ENCODE measurements at places on chromosomes 16 and 17.
A peak's percentile ranks its signal among the peaks of the same experiment; 100 is the strongest.

- no peak for DNase-seq
These were observed 43.9 kb downstream of the MEAK7 start for GRCh38 chr16:84460406-84461028.

GRCh38 chr16:9159839-9160550, 68.6 kb downstream of the HAPSTR1 start:
- DNase-seq, result peak; percentile 63

DNA sequence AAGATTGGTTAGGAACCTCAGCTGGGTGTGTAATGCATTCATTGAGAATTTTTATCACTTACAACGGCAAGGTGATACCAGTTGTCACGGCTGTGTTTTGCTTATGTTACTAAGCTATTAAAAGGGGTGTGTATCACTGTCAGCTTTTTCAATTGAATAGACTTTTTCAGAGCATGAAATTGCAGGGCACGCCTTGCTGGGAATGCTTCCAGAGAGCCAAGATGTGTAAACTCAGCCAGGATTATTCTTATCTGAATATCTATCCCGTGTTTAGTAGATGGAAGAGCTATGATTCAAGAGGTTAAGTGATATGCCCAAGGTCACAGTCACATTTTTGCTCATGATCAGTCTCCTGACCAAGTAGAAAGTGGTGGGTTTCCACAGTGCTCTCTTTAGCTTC, 6.6 kb upstream of the TEKT3 start:
- no peak for DNase-seq

DNA sequence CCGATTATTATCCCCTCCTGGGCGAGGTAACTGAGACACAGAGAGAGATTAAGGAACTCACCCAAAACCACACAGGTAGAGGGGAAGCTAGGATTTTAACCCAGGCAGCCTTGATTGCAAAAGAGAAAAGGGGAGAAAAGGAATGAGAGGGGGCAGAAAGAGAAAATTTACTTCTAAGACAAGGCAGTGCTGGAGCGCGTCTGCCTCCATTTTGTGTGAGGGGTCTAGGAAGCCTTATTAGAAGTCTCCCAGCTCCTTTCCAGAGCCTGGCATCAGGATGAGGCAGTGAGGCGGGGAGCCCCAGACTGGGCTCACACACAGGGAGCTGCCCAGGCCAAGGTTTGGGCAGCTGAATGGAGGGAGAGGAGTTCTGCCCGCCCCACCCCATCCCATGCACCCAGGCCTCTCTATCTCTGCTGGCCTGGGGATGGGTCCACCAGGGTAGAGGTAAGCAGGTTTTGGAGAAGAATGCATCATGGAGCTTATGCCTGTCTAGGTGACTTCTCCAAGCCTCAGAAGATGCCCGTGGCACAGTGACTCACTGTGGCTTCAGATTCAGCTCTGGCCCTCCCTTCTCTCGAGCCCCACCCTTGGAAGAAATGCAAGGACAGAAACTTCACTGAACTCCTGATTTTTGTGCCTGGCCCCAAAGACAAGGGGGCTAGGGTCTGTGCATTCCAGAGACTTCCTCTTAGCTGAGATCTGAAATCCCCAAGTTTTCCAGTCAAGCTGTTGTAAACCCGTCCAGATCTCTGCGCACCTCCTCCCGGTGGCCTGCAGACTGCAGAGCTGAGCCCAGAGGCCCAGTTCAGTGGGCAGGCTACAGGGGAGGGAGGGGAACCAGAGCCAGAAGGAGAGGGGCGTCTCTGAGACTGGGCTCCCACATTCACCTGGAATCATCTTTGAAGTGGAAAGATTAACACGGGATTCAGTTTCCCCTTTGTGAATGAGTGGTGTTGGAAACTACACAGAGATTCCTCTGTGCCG, 95.1 kb upstream of the CDH5 start:
- no peak for DNase-seq

DNA sequence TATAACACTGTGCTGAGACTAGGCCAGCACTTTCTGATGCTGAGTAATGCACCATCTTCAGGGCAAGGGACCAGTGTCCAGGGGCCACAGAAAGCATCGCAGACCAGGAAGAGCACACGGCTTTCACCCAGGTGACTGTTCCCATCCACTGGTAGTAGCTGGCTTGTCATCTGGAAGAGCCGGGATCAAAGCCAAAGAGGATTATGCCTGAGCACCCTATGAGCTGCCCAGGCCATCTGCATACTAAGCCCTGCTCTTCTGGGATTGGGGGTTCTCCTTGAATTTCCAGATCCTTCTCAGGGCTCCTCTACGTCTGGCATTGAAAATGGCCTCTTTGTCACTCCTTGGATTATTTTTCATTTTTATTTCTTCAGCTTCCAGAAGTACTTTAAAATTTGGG, 140.7 kb downstream of the IRX3 start:
- DNase-seq, result no peak

- no peak for DNase-seq
These were observed 1.6 kb upstream of the TBX21 start for GRCh38 chr17:47731396-47731795.

DNA sequence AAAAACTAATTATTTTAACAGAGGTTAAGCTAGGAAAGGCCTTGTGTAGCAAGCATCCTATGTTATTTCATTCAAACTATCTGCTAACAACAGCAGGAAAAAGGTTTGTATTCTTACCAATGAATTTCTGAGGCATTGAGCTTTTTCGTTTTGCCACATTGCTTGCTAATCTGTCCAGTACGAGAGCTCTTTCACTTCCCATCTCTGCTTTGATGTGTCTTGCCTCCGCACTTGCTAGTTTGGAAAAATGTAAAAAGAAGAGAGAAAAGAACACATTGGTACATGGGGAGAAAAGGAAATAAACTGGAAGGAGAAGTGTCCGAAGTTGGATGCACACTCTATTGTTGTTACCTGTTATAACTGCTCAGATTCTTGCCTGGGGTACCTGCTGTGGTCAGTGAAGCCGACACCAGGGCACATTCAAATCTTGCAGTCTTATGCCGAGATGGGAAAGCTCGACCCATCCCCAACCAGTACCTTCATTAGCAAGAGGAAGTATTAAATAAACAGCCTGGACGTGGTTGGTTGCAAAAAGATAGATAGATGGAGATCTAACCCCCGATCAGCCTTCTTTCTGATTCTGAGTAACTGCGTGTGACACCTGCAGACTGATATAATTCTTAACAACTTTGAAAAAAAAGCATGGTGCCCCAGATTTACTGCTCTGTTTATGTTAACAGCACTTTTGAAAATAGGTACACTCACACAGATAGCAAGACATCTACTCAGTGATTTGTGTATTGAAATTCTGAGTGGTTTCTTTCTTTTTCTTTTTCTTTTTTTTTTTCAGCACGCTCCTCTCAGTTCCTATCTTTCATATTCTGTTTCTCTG, 40.0 kb downstream of the GRB7 start:
- peak; percentile 59 for DNase-seq

DNA sequence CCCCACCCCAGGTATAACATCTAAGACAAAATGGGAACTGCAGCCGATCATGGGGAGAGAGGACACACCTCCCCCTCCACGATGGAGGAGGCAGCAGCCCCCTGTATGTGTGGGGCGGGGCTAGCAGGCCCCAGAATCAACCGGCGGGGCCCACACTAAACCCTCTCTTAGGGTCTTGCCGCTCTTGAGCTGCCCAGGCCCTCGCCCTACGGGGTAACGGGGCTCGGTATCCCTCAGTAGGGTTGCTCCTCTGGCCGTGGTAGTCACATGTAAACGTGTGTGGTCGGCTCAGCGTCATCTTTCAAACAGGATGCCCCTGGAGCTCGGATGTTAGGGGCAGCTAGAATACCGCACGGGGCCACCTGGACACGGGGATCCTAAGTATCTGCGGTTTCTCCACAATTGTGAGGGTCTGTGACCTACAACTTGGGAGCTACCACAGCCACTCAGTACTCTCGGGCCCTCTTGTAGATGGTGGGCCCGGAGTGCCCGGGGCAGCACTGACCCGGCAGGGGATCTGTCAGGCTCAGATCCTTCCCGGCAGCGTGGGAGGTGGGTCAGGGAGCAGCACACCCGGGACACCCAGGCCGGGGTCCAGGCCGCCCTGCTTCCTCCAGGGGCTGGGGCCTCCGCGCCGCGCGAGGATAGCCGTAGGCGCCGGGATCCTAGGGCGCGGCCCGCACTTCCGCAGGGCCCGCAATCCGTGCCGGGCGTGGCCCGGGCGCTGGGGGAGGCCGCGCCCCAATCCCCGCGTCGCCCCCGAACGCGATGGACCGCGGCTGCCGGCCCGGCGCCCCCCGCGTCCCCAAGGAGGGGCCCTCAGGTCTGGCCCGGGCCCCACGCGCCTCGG, 781 bp downstream of the ARHGDIA start:
- DNase-seq, result peak; percentile 62

- no peak for DNase-seq
These were observed 1.9 kb downstream of the SLC13A2 start for GRCh38 chr17:28475151-28475900.

DNA sequence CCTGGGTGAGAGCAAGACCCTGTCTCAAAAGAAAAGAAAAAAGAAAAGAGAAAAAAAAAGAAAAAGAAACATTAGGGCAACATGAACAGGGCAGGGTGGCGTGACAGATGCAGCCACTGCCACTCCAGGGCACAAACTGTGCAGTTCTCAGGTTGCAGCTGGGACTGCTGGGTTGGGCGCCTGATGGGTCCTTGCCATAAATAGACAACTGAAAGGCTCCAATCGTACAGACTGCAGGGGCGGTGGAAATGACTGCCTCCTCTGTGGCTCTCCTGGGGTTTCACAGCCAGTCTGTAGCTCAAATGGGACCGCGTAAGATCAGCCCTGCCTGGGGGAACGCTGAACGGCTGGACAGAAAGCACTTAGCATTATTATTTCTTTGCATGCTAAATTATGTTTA, 130.7 kb downstream of the CPPED1 start:
- DNase-seq, result no peak

DNA sequence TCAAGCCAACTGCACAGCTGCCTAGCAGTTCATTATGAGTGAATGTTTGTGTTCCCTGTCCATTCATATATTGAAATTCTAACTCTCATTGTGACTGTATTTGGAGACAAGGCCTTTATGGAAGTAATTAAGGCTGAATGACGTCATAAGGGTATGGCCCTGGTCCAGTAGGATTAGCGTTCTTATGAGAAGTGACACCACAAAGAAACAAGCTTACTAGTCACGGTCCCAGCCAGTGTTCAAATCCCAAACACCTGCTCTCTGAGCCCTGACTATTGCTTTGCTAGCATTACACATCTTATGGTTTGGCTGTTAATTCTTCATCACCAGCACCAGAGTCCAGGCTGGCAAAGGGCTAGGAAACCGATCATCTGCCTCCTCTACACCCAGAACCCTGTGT, 2.2 kb downstream of the ZNF668 start:
- DNase-seq, result no peak

DNA sequence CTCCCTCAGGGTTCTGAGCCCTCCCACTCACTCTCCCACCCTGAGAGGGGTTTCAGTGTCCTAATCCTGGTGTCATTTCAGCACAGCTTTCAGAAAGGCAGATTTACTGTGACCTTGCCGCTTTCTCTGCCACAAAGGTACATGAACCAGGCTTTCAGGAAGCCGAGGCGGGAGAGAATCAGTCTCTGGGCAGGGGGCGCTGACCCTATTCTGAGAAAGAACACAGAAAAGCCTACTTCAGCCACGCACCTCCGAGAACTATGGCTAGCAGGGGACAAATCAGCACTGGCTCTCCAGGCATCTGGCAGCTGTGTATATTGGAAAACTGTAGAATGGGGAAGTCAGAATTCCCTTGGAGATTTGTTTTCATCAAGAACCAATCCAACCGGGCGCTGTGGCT, 57.7 kb upstream of the BCAR1 start:
- no peak for DNase-seq

GRCh38 chr17:75832652-75833400, 11.4 kb downstream of the UNC13D start:
- peak; percentile 51 for DNase-seq

DNA sequence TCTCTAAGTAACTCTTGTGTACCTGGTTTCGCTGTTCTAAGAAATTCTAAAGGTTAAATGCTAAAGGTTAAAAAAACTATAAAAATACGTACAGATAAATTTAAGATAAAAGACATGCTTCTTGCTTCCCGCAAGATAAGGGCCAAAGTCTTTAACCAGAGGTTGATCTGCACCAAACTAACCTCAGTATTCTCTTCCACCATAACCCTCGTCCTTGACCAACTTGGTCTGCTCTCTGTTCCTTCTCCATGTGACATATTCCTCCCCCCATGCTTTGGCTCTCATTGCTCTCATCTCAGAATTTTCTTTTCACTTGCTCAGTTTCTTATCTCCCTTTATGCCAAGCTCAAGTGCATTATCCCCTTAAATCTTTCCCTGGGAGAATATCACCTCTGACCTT, 330.5 kb upstream of the ZFHX3 start:
- DNase-seq, result no peak

DNA sequence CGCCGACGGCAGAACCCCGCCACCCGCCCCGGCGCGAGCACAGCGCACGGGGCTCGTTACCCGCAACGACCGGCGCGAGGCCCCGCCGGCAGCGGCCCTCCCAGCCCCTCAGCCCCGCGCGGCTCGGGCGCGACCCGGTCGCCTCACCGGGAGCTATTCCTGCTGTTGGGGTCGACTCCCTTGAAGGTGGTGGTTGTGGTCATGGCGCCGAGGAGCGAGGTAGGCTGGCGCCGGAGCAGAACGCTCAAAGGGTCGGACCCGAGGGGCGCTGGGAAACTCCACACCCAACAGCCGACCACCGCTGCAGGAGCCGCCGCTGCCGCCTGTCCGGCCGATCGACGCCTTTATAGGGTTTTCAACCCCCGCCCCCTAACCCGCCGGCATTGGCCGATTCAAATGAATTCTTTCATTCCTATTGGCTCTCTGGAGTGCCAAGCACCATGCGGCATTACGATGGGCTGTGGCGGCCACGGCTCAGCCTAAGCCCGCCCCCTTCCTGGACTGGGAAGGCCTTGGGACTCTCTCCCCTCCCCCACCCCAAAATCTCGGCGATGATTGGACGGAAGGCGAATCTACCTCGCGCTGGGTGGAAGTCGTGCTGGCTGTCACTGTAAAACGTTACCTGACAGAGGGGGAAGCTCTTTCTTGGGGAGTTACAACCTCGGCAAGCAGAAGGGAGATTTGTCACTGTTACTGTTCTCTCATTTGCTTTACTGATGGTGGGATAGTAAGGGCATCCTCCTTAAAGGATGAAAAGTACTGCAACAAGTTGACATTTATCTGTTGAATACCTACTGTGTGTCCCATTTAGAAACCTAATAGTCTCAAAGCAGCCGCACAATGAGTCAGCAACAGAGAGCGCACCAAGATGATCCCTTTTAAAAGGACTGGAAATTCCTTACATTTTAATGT, at the start of gene JPT1:
TSS of gene JPT1 (minus strand) at position 318 of the 912 bp plus-strand sequence. CDS start at position 203, 115 bp downstream.
- DNase-seq, result peak; percentile 98
